ENCODE measurements at places on chromosomes 5 and 9. TPM values are rescaled to one million over a fixed set of nuclear protein-coding genes. Genes with fewer than 3 reads are reported as not detected.

DNA sequence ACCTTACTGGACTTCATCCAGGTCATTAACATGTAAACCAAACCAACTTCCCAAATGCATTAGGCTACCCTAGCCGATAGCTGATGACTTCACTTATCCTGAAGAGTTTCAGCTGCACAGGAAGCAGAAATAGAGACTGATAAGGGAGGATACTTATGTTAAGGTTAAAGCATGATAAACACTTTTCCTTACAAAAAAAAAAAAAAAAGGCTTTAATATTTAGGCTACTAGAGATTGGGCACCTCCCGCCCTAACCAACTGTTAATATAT lies 1.6 kb upstream of the MEF2C start:
- DNase-seq, result no peak

DNA sequence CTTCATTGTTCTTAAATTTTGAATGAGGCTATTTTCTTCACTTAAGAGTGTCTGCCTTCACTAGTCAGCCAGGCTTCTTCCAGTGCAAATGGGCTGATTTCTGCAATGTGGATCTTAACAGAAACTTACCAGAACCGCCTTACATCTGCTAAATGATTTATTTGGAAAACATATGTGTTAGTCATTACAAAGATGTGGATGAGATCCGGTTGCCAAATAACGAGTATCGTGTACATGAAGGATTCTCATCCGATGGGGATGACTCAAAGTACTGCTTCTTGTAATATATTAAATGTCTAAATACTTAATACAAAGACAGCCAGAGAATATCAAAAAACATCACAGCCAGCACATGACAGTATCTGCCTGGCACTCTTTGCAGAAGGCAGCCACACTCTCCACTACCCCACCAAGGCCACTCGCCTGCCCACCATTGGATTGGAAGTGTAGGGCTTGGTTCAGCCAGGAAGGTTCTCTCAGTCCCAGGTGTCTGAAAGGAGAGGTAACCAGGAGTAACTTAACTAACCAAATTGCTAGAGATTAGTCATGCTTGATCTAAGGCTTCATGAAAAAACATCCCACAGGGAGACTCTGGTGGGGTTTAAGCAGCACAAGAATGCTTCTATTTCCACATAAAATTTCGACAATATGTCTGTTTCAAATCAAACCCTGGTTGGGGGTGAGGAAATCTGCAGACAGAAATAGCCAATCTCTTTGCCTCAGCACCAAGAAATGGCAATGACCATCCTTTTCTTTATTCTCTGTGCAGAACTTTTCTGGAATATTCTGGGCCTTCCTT lies 174.8 kb downstream of the GADD45G start:
- no peak for DNase-seq

DNA sequence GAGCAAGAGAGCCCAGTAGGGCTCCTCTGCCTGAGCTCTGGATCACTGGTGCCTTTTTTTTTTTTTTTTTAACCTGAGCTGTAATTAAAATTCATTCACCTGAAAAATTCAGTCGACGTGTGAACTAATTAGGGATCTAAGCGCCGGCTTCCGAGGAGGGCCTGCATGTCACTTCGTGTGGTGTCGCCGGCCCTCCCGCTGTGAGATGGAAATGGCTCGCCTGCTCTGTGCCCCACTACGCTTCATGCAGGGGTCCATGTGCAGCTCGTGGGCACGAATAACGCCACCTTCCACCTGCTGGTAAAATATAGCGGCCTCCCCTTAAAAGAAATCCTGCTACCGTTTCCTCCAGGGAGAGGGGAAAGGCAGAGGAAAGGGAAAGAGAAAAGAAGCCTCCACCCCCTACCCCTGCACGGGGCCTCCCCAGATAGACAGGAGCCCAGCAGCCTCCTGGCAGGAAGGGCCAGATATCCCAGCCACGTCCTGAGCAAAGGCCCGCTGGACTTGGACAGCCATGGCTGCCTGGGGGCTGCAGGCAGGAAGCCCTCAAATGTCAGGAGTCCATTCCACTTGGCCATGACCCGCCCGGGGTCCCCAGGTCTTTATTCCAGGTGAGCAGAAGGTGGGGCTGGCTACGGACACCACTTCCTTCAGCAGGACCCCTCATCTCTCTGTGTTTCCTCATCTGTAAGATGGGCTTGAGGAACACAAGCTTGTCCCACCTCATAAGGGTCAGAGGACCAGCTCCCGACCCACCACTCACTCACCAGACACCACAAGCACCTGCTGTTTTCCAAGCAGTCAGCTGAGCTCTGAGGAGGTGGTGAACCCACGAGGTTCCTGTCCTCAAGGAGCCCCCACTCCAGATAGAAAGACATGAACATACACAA lies 38.2 kb upstream of the ZNF354A start:
- no peak for DNase-seq

- peak; percentile 75 for DNase-seq
Observed at GRCh38 chr5:543351-543750, 19.1 kb upstream of the SLC9A3 start.

DNA sequence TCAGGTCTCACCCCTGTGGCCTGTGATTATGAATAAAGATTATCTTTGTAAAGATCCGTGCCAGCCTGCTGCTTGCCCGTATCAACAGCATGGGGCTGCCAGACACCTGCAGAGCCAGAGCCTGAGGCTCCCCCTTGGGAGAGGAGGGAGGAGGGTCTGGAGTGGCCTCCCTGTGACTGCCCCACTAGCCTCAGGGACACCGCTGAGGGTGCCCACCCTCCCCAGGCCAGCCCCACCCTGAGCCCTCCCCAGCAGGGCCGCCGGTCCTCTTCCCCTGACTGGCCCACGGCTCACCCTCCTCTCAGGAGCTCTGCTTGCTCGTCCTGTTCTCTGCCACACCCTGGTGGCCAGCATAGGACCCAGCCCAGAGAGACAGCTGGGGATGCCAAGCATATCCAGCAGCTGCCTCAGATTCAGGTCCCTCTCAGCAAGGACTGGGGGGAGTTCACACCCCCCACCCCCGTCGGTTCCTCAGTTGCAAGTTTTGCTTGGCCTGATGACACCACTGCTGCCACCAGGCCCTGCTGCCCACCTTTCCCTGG lies 1.9 kb downstream of the SSNA1 start:
- DNase-seq, result no peak

- no peak for DNase-seq
Observed at GRCh38 chr9:135701959-135702721, at the start of gene KCNT1. KCNT1 (plus strand) TSS chr9:135702185; CDS start chr9:135702259, 74 bp downstream.

DNA sequence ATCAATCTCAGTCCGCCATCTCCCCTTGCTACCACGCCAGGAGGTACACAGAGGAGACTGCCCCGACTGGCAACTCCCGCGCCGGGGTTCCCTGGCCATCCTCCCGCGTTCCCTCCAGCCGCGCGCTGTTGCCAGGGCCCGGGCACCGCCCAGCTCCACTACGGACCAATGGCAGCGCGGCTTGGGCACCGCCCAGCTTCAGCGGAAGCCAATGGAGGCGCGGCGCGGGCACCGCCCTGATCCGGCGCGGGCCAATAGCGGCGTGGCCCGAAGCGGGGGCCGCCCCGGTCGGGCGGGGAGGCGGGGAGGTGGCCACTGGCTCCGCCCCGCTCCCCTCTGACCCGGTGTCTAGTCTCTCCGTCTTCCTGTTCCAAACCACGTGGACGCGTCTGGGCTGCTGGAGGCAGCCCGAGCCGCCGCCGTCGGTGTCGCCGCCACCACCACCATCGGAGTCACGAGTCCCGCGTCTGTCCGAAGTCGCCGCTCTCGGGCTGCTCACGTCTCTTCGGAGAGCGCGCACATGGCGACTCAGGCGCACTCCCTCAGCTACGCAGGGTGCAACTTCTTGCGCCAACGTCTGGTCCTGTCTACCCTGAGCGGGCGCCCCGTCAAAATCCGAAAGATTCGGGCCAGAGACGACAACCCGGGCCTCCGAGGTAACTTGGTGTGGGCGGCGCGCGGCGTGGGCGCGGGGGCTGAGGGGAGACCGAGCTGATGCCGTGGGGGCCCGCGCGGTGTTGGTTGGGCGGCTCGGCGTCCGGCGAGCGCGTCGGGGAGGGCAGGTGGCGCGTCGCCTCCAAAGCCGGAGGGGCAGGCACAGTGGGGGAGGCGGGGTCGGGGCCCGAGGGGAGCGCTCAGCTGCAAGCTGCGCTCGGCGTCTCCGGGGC lies at the start of gene RCL1:
RCL1 (plus strand) TSS at position 373 of the 887 bp plus-strand sequence; CDS start at position 521, 148 bp downstream.
- DNase-seq, result peak; percentile 99

Gene ZBTB34
- polyA plus RNA-seq, result 2.1 TPM

Gene C5orf63
- 3.8 TPM for polyA plus RNA-seq
